ENCODE measurements at places on chromosomes 4 and X. TPM values are rescaled to one million over a fixed set of nuclear protein-coding genes. Genes with fewer than 3 reads are reported as not detected.

Gene ABCD1
- total RNA-seq = 27.2 TPM

Gene PNMA6F
- total RNA-seq = not detected

GRCh38 chr4:11297201-11297600 is 131.5 kb downstream of the HS3ST1 start:
- DNase-seq = peak; percentile 61

GRCh38 chrX:46865281-46865680 is 28.4 kb downstream of the RP2 start:
- DNase-seq = peak; percentile 57
